SIG-M5 (cell line): ENCODE measurements at places on chromosomes 1 and 21.

GRCh38 chr1:112754116-112754628, 39.0 kb upstream of the PPM1J start:
- DNase-seq, result no peak

DNA sequence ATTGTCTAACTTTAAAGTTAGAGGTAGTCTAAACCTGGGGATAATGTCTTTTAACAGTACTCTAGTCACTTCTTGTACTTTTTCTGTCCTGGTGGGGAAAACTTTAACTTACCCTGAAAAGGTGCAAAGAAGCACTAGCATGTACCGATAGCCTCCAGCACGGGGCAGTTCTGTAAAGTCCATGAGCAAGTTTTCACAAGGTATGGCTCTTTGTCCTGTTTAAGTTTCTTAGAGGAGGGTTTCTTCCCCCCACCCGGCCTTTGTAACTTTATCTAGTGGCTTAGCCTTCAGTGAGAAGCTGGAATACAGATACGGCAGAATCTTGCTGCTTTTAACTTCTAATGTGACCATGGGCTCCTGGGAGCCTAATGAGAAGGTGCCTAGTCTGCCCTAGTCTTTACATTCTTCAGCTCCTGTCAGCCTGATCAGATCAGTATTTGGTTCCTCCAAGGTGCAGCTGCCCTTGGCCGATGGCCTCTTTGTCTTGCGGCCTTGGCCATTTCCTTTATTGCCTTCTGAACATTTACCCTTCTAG, 39.8 kb upstream of the CFAP126 start:
- no peak for DNase-seq

DNA sequence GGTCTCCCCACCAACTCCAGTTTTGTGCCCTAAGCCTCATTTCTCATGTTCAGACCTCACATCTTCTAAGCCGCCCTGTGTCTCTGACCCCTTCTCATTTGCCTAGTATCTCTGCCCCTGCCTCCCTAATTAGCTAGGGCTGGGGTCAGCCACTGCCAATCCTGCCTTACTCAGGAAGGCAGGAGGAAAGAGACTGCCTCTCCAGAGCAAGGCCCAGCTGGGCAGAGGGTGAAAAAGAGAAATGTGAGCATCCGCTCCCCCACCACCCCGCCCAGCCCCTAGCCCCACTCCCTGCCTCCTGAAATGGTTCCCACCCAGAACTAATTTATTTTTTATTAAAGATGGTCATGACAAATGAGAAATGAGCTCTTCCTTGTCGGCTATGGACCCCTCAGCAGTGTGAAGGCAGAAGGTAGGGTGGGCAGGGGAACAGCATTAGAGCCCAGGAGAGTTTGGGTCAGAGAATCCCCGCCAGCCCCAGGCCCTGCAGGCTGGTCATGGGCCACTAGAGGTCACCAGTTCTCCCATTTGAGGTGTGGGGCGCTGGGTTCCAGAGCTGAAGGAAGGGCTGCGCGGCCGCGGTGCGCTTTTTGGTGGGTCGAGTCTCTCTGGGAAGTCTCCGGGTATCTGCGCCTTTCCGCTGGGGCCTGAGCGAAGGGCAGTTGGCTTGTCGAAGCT, 11.5 kb downstream of the ADAMTSL4 start:
- DNase-seq, result no peak

- DNase-seq, result no peak
Measured at GRCh38 chr1:234697015-234697414, 87.0 kb upstream of the IRF2BP2 start.

- DNase-seq, result no peak
Measured at GRCh38 chr1:145714524-145715111, 4.7 kb upstream of the CD160 start.

DNA sequence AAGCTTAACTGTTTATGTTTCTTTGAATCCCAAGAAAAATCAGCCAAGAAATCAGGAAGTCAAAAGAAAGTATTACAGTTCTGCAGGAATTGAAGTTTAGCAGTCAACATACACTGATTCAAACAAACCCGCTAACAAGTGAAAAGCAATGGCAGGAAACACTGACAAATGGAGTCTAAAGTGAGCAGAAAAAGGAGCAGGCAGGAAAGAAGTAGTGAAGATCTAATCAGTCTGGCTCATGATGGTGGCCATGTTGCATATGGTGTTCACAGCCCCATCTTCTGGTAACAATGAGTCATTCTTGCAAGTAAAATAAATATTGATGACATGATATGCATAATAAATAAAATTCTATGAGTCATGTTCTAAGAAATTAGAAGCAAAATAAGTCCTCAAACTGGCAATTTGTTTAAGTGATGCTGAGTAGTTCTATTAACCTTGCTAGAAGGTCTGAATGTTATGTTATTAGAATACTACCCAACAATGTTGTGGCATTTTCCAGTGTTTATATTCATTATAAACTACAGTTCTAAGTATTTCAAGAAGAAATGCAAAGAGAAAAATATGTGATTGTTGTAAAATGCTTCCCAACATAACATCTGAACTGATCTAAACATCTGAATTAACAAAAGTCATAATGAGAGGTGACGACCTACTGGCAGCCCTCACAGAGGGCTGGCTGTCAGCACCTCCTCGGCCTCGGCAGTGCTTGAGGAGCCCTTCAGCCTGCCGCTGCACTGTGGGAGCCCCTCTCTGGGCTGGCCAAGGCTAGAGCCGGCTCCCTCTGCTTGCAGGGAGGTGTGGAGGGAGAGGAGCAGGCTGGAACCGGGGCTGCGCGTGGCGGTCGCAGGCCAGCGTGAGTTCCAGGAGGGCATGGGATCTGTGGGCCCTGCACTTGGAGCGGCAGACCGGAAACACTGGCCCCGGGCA, 5.7 kb upstream of the ACBD6 start:
- DNase-seq, result no peak

GRCh38 chr1:4468386-4468785, 186.0 kb upstream of the AJAP1 start:
- no peak for DNase-seq

DNA sequence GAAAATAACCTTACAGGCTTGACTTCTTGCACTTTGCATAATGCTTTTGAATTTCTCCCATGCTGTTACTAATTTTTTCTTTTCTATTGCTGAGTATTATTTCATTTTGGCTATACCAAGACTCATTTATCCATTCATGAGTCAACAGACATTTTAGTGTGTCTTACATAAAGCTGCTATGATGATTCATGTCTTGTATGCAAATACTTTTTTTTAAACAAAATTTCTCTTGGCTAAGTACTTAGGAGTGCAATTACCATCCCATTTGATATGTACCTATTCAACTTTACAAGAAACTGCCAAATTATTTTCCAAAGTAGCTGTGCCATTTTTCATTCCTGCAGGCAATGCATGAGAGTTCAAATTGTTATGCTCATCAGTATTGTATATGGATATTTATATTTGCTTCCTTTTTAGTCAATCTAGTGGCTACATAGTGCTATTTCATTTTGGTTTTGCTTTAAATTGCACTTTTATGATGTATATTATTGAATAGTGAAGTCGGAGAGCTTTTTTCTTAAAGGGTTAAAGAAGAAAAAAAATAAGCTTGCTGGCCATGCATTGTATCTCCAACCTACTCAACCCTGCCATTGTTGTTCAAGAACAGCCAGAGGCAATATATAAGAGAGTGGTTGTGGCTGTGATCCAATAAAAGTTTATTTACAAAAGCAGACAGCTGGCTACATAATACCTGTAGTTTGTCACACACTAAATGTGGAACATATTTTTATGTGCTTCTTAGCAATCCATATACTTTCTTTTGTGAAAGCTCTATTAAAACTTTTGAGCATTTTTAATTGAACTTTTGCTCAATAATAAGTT, 862.8 kb downstream of the KCNT2 start:
- DNase-seq, result no peak

DNA sequence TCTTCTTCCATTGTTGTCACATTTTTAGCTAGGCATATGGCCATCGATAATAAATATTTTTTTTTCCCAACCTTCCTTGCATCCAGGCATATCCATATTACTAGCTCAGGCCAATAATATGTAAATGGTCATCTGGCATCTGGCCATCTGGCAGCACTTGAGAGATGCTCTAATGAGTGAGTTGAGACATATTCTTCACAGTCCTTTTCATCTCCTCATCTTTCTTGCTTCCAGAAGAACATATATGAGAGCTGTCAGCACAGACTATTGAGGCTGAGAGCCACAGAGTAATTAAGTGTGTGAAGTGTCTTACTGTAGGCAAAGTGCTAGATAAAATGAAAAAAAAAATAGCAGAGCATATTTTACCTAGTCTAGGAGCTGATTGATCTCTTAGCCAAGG, 628.4 kb upstream of the TMPRSS15 start:
- DNase-seq, result no peak

DNA sequence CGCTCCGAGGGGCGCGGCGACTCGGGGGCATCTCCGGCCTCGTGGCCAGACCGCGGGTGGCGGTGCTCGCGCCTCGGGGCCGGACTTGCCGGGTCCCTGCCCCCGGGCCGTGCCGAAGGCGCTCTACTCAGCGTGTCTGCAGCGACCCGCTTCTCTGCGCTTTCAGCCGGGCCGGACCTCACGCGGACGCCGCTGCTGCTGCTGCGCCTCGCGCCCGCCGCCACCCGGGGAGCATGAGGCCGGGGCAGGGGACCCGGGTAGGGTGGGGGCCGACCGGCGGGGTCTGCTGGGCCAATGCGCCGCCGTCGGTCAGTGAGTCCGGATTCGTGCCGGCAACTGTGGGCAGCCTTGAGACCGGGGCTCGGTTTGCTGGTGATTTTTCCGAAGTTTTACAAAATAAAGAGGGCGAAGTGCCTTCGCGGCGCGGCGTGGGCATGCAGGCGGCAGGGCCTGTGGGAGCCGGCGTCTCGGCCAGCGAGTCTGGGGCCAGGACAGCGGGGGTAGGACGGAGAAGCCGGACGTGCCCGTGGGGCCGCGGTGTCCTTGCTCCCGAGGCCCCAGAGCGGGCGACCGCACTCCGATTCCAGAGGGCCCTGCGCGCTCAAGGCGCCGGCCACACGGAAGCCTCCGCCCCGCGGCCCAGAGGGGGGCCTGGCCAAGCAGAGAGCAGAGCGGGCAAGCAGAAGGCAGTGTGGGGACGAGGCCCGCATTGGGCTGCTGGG, 749 bp downstream of the FAM163A start:
- no peak for DNase-seq

DNA sequence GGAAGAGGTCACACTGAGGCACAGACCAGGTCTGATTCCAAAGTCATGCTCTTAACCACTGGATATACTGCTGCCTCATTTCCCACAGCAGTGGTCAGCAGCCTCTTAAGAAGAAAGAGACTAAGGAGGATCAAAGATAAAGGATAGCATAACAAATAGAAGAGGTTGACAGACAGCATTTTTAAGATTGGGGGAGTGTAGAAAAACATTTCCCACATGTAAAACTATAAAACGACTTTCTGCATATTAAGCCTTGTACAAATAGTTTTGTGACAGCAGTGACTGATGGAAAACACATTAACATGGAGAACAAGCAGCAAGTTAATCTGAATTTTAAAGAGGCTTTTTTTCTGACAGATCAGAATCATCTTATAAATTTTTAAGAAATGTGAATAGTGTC, 92.0 kb downstream of the SELENOF start:
- DNase-seq, result no peak

DNA sequence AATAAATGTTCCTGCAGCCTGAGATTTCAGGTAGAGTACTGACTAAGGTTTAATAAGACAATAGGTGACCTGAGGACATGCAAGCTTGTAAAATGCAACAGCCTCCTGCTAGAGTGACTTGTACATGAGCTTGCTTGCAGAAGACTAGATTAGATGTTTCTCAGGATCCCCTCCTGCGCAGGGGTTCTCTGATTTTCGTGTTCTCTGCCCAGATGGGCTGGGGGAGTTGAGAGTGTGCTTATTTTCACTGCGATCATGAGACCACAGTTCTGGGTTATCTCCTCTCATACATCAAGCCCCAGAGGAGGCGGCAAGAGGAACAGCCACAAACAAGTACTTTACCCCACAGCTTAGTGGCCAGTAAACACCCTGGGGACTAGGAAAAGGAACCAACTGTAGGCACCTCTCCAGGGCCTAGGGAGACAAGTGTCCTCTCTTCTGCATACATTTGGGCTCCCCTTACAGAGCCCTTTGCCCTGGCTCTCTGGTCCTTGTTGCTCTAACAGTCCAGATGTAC, 8.0 kb downstream of the TMEM81 start:
- no peak for DNase-seq

DNA sequence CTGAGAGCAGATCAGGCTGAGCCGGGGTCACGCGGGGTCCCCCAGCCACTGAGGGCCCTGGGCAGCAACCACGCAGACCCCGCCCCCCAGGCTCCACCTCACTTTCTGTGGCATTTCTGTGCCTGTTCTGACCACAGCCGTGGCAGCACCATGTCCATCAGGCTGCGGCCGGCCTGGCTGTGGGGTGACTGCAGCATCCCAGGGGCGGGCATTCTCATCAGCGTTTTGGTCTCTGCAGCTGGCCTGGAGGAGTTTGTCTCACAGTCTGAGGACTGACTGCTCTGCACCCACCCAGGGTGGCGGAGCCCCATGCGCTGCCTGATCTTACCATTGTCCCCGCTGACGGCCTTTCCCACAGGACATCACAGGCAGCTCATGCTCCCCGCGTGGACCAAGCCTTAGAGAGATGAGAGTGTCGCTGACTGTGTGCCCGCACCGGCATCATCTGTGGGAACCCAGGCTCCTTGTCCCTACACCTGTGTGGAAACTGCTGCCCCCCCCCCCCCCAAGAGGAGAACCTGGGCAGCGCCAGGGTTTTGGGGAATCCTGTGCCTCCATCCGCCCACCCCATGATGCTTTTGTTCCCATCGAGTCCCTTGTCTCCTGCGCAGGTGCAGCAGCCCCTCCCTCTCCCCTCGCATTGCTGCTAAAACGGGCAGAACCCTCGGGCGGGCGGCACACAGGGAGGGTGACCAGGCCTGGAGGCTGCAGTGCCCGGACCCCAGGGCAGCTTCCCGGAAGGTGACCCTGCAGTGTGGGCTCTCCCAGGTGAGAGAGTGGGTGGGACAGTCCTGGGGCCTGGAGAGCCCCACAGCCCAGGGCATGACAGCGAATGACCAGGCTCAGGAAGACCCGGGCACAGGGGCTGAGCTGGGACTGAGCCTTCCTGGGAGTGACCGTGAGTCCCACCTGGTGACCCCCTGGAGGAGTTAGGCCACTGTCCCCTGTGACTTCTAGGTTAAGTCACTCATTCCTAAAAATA, 1.8 kb downstream of the KRTAP10-1 start:
- DNase-seq, result no peak

GRCh38 chr1:54814571-54814970, 13.4 kb upstream of the TTC22 start:
- DNase-seq, result no peak
